ENCODE measurements at places on chromosomes 5 and 9.

DNA sequence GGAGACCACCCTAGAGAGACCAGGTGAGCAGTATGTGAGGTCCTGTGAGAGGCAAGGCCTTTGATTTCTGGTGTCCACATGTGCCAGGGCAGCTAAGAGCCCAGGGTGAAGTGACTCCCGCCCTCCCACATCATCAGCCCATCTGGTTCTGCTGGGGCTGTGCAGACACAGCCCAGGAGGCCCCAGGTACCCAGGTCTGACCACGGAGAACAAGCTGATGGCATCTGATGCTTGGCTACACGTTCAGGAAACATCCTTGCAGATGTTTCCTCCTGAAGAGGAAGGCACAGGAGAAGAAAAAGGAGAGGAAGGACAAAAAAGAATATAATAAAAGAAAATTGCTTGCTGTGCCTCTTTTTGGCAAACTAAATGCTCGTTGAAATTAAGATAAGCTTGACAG is 225.8 kb downstream of the PAX5 start:
- DNase-seq: no peak

- DNase-seq: no peak
Measured at GRCh38 chr9:111599092-111599954, at the start of gene PTGR1. PTGR1 (minus strand) TSS chr9:111599647; CDS start chr9:111597422, 2,225 bp downstream.

DNA sequence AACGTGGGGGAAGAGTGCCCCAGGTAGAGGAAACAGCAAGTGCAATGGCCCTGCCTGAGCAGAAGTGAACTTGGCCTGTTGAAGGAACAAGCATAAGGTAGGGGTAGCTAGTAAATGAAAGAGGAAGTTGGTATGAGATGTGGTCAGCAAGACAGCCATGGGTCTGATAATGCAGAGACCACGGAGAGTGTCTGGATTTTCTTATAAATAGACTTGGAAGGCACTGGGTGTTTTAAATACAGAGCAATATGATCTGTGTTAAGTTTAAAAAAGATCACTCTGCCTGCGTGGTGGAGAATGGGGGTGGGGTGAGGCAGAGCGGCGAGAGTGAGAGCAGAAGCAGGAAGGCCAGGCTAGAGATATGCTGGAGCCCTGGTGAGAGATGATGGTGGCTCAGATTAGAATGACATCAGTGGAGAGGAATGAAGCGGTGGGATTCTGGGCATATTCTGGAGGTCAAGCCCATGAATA is 4.2 kb downstream of the ADAM19 start:
- DNase-seq: peak; percentile 40

- no peak for DNase-seq
Measured at GRCh38 chr5:125410537-125411070, 664.2 kb upstream of the ZNF608 start.

DNA sequence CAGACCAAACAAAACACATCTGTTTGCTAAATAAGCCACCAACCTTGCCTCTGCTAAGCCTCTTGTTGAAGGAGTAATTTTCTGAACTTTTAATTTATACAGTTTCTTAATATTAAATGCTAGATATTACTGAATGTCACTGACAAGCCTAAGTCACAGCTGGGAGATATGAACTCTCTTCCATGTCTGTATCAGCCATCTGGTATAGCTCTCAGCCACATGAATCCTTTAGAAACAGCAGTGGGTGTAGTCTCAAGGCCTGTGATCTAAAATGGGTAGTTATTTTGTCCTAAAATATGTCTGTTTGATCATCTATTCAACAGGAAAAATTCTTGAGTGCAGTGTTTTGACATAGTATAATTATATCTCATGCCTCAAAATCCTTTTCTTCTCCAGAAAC is 97.2 kb downstream of the CAMK4 start:
- DNase-seq: no peak

GRCh38 chr5:13975246-13975645 is 30.8 kb upstream of the DNAH5 start:
- DNase-seq: no peak

- DNase-seq: no peak
Measured at GRCh38 chr9:79425840-79426239, 145.9 kb upstream of the TLE4 start.

DNA sequence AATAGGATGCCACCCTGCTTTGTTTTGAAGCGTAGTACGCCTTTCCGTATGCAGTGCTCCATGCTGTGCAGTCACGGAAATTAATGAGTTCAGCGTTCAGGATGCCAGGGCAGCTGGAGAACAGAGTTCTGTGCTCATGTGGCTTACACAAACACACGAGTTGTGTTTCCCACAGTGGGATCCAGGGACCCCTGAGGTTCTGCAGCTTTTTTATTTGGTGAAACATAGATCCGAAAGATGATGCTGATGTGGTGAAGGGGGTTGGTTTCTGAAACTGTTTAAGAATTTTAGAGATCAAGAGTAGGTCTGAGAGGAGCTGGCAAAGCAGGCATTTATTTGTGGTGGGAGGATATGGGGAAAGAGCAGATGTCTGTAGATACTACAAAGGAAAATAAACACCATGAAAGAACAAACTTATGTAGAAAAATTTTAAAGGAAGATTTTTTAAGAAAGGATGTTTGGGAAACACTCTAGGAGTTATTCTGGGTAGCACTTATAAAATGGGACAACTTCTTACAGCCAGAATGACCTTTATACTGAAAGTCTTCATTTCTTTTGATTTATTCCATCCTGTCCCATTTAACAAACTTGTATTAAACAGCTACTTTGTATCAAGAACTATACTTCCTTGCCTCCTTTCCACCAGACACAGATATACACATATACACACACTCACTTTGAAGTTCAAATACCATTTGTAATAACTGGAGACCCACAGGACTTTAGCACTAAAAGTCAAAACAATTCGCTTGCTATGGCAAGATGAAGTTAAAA is 52.7 kb downstream of the ITGA1 start:
- DNase-seq: no peak

DNA sequence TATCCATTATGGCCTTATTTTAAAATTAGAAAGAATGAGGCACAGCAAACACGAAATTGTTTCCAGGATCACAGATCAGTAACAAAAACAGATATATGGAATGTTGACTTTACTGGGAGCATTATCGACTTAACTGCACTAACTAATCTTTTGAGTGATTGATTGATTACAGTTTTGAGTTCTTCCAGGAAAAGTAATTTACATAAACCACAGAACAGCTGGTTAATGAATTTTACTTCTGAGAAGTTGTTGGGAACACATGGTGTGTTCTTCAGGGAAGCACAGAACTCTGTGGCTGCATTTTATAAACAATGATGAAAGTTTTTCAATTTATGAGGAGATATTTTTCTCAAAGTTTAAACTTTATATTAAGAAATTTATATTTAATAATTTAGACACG is 802.4 kb upstream of the ACO1 start:
- DNase-seq: no peak

GRCh38 chr5:10533226-10533625 is 30.6 kb upstream of the ANKRD33B start:
- no peak for DNase-seq

- no peak for DNase-seq
Measured at GRCh38 chr5:14404780-14405179, 176.8 kb upstream of the OTULINL start.

DNA sequence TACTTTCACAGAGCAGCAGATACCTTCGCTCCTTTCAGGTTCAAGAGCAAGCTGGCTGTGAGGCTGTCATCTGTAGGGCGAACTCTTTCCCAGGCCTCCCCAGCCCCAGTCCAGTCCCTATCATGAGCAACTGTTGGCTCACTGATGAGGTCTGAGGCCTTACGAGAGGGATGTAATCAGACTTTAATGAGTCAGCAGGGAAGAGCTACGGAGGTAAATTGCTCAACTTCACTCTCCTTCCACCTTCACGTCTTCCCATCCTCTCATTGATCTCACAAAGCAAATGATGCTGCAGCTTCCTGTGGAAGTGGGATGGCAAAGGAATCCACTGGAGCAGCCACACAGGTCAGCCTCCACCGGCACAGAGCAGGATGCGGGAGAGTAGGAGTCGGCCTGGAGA is 130.7 kb upstream of the TBCA start:
- no peak for DNase-seq

GRCh38 chr5:31385774-31386537 is 145.9 kb downstream of the DROSHA start:
- no peak for DNase-seq

DNA sequence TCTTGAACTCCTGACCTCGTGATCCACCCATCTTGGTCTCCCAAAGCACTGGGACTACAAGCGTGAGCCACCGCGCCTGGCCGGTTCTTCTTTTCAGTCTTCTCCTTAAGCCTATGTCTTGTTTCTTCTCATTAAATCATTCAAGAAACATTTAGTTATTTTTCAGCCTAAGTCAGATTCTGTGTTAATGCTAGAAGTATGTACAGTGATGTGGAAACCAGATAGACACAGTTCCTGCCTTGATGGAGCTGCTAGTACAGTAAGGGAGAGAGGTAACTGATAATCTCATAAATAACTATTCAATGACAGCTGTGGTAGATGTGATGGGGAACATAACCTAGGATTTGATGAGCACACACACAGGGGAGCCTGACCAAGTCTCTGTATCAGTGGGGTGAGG is 46.3 kb upstream of the NR3C1 start:
- DNase-seq: no peak

- DNase-seq: no peak
Measured at GRCh38 chr5:42309865-42310264, 113.4 kb upstream of the GHR start.

DNA sequence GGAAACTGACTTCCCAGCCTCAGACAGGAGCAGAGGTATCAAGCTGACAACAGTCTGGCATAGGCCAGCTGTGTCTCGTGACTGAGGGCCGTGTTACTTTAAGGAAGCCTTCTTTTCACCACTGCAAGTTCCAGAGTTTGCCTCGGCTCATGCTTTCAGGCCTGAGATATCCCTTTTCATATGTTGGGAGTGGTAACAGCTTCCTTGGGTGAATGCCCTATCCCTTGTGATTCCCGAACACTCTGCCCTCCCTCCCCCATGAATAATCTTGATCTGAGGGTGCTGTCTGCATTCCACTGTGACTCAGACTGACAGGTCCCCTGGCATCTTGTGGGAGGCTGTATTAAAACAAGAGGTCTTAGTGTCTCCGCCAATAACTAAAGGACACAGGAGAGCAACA is 49.7 kb upstream of the ARL15 start:
- DNase-seq: no peak

GRCh38 chr5:149732324-149733128 is 2.4 kb downstream of the PPARGC1B start:
- no peak for DNase-seq

DNA sequence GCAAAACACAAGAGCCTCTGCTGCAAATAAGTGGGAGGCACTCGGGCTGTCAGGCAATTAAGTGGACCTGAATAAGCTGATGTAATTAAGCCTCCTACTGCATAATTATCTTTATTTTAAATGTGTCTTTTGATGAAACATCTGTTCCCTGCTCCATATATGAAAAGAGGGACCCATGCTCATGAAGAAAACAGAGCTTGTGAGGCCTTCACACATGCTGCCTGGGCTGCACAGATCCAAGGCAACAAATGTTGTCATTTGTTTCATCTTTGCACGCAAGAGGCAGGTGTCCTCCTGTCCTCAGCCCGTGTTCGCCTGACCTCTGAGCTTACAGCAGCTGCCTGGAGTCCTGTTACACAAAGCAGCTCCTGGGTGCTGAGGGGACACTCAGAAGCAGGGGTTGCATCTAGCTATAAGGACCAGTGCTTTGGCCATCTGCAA is 381.1 kb downstream of the ZNF608 start:
- no peak for DNase-seq

GRCh38 chr5:77143998-77144836 is 57.1 kb upstream of the ZBED3 start:
- DNase-seq: peak; percentile 52

DNA sequence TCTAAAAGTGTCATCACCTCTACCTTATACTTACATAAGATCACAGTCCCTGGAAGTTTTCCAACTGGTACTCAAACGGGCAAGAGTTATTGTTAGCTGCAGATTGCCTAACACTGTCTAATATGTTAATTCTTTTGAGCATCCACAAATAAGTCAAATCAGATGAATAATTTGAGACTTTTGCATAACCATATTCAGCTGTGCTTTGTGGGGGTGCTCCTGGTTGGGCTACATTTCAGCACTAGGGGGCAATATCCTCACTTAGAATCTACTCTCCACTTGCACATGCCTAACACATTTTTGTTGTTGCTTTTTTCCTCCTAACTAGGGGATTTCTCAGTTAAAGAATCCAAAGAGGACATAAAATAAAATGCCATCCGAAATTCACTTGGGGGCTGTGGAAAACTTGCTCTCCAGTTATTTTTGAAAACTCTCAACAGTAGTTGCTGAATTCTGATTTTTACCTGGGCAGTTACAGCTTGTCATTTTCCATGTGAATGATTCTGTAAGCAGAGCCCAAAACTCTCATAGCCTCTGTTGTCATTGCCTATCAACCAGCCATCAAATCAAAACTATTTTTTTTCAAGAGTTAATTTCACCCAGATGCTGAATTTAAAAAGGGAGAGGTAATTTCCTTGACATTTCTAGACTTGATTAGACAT is 71.5 kb downstream of the TRIM36 start:
- peak; percentile 8 for DNase-seq

DNA sequence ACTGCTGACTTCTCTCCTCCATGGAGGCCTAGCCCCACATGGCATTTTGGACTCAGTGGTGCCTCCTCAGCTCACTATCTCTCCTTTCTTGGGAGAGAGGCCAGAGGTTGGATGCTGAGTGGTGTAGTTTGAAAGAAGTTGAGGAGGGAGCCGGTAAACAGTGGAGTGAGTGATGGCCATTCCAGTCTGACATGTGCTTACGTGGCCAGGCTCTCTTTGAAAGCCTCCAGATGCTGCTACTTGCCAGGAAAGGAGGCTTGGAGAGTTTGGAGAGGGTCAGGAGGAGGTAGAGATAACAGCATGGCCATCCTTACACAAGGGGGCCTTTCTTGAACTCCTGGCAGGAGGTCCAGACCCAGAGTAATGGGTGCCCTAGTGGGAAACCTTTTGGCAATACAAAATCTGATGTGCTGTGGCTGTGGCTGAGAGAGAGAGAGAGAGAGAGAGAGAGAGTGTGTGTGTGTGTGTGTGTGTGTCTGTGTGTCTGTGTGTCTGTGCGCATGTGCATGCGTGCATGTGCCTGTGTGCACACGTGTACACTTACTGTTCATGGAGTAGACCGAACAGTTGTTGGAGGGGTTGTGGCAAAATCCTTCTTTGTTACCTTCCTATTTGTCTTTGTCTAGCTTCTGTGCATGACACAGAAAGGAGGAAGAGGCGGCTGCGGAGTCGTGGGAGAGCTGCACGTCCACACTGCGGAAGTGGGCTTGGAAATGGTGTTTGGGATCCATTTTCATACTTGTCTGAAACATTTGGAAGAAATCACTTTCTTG is 37.8 kb downstream of the RALGPS1 start:
- no peak for DNase-seq
